ENCODE measurements at places on chromosomes 2 and 18. TPM values are rescaled to one million over a fixed set of nuclear protein-coding genes. Genes with fewer than 3 reads are reported as not detected.

The DIPK1C gene
- 2.4 TPM for total RNA-seq

DNA sequence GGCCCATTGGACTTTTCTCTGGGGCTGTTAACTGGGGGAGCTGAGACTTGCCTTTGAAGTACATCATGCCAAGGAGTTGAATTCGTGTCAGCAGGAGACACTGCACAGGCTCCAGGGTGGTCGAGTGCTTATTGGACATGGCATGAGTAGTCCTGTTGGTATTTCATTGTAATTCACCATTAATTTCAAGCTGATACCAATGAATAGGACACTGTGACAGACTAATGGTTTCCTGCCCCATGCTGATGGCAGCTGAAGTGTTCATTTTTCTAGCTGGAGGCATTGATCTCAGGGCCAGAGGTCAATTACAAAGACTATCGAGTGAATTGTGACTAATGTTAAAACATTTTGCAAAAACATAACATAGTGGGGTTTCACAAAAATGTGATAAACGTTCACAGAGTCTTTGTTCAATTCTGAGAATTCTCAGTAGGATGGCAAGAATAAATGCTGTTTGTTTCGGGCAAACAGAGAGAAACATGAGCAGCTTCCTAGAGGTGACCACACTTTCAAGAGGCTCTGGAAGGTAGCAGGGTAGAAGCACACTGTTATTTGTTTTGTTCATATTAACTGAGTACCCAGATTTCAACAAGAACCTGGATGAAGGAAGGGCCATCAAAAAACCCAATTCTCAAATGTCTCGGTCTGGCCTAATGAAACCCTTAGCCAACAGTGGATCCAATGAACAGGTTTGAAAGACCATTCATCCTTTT, 90.6 kb upstream of the ARL4C start:
- no peak for DNase-seq

DNA sequence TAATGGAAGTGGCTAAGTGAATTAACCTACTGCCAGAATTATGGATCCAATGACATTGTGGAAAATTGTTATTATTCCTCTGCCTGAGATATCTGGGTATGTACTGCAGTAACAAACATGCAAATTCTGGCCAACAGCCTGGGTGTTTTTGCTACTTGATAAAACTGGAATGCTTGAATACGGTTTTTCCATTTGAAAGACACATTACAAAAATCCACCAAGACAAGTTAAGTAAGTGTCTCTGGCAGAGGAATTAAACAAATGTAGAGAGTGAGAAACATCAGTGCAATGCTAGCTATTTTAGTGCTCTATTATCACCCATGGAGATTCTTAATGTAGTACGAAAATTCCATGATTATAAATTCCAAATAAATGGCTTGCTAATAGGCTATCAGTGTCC, 312.4 kb upstream of the MEIS1 start:
- DNase-seq = no peak

The DSC2 gene
- 36.4 TPM for total RNA-seq

DNA sequence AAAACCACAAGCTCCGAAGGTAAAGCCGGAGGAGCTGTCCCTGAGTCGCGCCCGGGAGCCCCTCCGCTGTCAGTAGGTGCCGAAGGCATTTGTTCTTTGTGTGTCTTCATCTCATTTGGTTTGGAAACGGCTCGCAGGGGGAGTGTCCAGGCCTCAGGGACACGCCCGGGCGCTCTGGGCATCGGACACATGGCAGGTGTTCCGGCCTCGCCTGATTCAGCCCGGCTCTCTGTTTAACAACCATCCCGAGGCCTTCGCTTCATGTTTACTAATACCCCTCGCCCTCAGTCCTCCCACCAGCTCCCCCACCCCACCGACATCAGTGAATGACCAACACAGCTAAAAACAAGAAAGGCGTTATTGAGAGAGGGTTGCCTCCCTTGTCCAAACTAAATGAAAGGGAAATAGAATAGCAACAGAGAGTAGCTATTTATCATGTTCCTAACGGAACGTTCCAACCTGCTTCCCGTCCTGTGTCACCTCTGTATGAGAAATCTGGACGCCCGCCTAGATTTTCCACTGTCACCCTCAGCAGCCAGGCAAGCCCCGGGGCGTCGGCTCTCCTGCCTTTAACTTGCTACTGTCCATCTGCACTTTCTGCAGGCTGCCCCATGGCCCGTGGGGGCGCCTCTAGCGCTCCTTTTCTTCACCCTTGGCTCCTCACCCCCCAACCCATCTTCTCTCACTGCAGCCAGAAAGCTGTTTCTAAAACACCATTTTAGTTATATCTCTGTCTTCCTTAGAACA, 73.9 kb downstream of the MYCN start:
- DNase-seq = no peak

The NT5DC4 gene
- total RNA-seq = not detected
